Epithelial cell of proximal tubule (primary cell): ENCODE measurements at places on chromosomes 2 and 18.
A peak's percentile ranks its signal among the peaks of the same experiment; 100 is the strongest.

DNA sequence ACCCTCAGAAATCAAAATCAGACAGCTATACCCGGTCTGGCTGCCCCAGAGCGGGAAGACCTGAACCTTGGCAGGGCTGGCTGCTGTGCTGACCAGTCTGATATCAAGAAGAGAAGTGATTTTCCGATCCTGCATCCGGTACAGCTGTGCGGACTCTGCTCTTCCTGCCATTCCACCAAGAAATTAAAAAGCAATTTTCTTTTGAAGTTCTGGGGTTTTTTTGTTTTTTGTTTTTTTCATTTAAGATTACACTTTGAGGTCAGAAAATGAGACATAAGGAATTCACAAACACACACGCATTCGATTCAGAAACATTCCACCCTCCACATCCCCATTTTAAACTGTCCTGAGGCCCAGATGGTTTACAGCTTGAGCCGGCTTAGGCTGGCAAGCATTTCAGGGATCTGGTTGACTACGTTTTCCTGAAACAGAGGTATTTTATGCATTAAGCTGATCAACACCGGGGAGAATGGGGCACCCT is 156.5 kb downstream of the COL6A3 start:
- DNase-seq: no peak

- DNase-seq: no peak
Observed at GRCh38 chr2:42839809-42840501, 47.6 kb upstream of the HAAO start.

GRCh38 chr2:94873362-94874276 is 2.4 kb downstream of the TEKT4 start:
- no peak for DNase-seq

GRCh38 chr2:165725421-165725820 is 68.6 kb downstream of the GALNT3 start:
- DNase-seq: peak; percentile 42

- DNase-seq: no peak
Observed at GRCh38 chr2:96701636-96702035, 38.2 kb downstream of the LMAN2L start.

GRCh38 chr18:78123144-78123909 is 856.3 kb upstream of the SALL3 start:
- DNase-seq: no peak

- DNase-seq: no peak
Observed at GRCh38 chr2:86434290-86434689, 6.9 kb upstream of the KDM3A start.

- DNase-seq: peak; percentile 4
Observed at GRCh38 chr2:199602271-199602895, 144.6 kb upstream of the SATB2 start.

DNA sequence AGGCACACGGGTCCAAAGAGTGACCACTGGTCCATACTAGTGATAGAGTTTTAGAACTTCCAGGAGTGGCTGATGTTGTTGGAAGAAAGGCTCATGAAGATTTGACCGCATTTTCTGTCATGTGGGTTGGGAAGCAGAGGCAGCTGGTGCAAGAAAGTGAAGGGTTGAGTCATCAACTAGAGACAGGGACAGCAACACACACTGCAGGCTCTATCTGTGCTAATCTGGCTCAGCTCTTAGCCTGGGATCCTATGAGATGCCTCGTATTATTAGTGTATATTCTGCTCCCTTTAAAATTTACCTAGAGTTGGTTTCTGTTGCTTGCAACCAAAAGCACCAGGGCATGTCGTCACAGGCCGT is 2.5 kb upstream of the SH3RF3 start:
- peak; percentile 23 for DNase-seq
